ENCODE measurements at places on chromosomes 5 and 9. TPM values are rescaled to one million over a fixed set of nuclear protein-coding genes. Genes with fewer than 3 reads are reported as not detected.
A peak's percentile ranks its signal among the peaks of the same experiment; 100 is the strongest.

GRCh38 chr5:61332851-61333320 is 828 bp downstream of the ZSWIM6 start:
- DNase-seq: peak; percentile 61

DUSP1 gene
- total RNA-seq: 44.1 TPM

DNA sequence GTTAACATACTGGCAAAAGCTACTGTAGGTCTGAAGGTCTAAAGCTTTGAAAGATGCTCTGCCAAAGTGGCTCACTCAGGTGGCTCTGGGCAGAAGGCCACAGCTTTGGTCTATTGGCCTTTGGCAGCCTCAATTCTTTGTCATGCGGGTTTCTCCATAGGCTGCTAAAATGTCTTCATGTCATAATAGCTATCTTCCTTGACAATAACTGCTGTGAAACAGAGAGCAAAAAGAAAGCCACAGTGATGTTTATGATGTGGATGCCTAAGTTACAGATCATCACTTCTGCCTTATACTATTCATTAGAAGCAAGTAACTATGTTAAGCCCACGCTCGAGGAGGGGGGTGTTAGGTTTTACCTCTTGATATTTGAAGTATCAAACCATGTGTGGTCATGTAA is 906.1 kb upstream of the CDH9 start:
- no peak for DNase-seq

- DNase-seq: peak; percentile 35
These were observed 772.1 kb upstream of the CDH9 start for GRCh38 chr5:27810458-27810857.

NR4A3 gene
- total RNA-seq: 1.1 TPM

GRCh38 chr9:79735023-79735779 is 163.4 kb downstream of the TLE4 start:
- DNase-seq: peak; percentile 1

ACOT12 gene
- not detected for total RNA-seq

DNA sequence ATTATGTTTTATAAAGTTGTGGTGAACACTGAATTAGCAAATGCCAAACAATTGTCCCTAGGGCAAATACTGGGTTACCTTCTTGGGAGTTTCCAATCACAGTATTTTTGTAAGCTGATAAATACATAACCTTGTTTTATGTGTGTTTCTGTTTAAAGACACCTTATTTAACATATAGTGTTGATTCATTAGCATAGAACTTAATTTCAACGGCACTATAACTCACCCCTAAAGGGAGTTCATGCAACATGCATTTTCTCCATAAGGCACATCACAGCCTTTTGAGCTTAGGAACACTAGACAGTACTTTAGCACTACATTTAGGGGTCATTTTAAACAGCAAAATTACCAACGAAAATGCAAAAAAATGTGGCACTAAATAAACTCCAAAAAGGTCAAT is 74.2 kb upstream of the TYRP1 start:
- no peak for DNase-seq

- no peak for DNase-seq
These were observed 729.6 kb upstream of the WWC1 start for GRCh38 chr5:167561796-167562195.

DNA sequence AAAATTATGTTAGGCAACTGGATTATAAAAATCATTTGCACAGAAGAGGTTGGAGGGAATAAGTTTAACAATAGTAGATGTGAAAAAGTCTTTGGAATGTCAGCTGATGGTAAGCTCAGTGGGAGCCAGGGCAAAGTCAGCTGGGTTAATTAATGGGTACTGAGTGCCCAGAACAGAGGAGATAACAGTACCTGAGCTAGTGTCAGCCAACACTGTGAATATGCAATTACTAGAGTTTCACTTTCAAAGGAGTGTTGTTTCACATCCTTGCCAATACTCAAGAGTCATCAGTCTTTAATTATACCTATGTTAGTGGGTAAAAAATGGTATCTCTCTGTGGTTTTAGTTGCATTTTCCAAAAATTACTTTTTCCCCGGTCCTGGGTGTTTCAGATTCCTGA is 135.1 kb downstream of the KIF4B start:
- DNase-seq: no peak

- peak; percentile 2 for DNase-seq
These were observed 115.4 kb downstream of the EGFLAM start for GRCh38 chr5:38373743-38374142.

NMUR2 gene
- total RNA-seq: not detected

- peak; percentile 55 for DNase-seq
These were observed 10.0 kb upstream of the MARCHF6 start for GRCh38 chr5:10343486-10343885.

ADAMTS12 gene
- 13.0 TPM for total RNA-seq

- DNase-seq: no peak
These were observed 9.8 kb downstream of the IRX1 start for GRCh38 chr5:3605298-3606010.

DNA sequence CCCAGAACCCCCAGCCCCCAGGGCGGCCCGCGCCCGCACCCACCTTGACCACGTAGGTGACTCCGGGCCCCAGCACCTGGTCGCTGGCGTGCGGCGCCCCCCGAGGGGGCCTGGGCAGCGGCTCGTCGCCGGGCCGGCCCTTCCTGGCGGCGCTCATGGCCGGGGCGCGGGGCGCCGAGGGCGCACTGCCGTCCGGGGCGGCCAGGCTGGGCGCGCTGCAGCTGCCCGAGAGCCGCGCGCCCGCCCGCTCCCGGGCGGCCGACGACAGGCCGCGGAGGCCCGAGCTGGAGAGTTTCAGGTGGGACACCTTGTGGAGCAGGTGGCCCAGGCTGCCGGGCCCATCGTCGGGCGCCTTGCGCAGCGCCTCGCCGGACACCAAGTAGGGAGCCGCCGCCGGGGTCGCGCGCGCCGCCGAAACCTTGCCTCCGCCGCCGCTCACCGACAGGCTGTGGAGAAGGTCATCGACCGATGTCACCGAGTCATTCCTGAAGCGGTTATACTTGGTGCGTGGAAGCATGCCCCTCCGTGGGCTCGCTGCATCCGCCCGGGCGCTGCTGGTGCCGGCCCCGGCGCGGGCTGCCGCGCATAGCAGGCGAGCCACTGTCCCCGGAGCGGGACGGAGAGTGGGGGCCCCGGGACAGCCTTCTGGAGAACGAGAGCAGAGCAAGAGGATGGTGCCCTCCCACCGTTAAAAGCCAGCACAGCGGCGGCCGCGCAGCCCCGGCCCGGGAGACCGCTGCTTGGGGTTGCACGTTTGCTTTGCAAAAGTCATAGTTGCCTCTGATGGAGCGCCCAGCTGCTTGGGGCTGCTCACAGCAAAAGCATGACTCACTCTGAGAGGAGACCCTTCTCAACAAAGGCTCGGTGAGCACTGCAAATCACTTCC is at the start of gene SHC3:
TSS of gene SHC3 (minus strand) at position 875 of the 886 bp plus-strand sequence. CDS start at position 517, 358 bp downstream.
- DNase-seq: peak; percentile 52

DNA sequence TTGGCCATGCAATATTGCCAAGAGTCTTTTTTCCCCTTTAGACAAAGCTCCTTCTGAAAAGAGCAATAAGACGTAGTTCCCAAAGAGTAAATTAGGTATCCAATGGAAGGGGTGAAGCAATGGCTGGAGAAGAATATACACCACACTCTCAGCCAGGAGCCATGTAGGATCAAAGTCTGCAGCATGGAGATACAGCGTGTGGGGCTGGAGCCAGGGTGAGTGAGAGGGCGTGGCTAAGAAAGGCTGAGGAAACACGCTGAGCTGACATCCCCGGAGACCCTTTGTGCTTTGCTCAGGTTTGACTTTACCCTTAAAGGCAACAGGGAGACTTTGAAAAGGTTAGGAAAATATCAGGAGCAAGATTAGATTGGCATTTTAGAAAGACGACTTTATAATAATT is 87.1 kb upstream of the ELL2 start:
- no peak for DNase-seq

GRCh38 chr9:94864862-94865509 is 138.5 kb downstream of the AOPEP start:
- DNase-seq: peak; percentile 38

All from fibroblast of the aortic adventitia (primary cell).